NCI-H187 treated with DMSO at 0.1 percent for 48 hours (cell line): ENCODE measurements at places on chromosomes 3 and 15.

GRCh38 chr3:18223571-18223970 is 201.6 kb downstream of the SATB1 start:
- DNase-seq, result no peak

DNA sequence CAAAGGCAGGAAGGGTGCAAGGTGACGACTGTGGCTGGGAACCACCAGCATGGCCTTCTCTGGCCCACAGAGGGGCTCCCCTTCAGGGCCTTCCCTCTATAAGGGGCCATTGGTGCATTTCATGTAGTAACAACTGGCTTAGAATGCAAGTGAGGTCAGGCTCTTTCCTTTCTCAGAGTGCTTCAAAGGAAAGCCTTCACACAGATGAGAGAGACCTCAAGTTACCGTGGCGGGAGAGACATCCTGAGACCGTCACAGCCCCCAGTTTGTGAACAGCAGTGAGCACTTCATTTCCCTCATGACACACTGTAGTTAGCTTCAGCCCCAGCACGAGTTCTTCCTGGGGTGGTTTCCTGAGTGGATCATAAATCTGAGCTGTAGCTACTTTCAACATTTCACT is 96.6 kb upstream of the LIMD1 start:
- no peak for DNase-seq

- DNase-seq, result no peak
Measured at GRCh38 chr15:75647370-75648155, at the start of gene SNX33. SNX33 (plus strand) TSS chr15:75647912; CDS start chr15:75649103, 1,191 bp downstream.

GRCh38 chr15:63997715-63998442 is 48.4 kb downstream of the DAPK2 start:
- no peak for DNase-seq

GRCh38 chr15:39936681-39937080 is 2.8 kb downstream of the EIF2AK4 start:
- no peak for DNase-seq

DNA sequence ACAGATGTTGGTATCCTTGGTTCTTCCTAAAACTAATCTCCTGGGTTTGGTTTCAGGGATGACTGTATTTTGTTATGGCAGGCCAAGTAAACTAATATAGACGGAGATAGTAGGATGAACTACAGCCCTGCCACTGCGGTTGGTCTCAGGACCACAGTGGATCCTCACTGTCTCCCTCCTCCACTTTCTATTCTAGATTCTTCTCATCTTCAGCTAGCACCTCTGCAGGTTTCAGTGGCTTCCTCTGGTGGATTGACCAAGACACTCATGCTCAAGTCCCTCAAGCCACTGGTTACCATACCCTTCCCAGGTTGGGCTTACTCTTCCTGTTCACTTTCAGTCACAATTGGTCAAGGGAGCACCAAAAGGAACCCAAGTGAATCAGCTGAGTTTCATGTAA is 71.1 kb upstream of the CLDN18 start:
- DNase-seq, result no peak

DNA sequence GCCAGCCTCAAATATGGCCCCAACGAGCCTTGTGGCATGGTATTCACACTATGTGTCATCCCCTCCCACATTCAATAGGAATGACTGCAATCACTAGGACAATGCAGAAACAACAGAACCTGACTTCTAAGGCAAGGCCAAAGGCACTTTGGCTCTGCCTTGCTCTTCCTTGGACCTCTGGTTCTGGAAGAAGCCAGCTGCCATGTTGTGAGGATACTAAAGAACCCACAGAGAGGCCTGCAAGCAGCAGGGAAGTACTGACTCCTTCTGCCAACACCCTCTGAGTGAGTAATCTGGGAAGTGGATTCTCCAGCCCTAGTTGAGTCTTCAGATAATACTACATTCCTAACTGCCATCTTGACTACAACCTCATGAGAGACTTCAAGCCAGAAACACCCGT is 64.7 kb downstream of the ADAMTS9 start:
- DNase-seq, result no peak

DNA sequence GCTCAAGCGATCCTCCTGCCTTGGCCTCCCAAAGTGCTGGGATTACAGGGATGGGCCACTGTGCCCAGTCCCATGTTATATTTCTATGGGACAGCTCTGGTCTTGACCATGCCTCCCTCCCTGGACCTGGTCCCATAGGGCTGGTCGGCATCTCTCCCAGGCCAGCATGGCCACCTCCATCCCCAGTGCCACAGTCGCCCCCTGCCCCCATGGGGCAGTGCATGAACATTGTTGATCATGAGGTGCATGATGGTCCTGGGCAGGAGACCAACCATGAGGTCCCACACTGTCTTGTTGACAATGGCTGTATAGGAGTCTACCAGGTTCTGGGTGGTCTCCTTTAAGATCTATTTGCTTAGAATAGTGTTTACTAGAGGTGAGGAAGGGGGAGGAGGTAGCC is 6.5 kb downstream of the RPS17 start:
- DNase-seq, result no peak

DNA sequence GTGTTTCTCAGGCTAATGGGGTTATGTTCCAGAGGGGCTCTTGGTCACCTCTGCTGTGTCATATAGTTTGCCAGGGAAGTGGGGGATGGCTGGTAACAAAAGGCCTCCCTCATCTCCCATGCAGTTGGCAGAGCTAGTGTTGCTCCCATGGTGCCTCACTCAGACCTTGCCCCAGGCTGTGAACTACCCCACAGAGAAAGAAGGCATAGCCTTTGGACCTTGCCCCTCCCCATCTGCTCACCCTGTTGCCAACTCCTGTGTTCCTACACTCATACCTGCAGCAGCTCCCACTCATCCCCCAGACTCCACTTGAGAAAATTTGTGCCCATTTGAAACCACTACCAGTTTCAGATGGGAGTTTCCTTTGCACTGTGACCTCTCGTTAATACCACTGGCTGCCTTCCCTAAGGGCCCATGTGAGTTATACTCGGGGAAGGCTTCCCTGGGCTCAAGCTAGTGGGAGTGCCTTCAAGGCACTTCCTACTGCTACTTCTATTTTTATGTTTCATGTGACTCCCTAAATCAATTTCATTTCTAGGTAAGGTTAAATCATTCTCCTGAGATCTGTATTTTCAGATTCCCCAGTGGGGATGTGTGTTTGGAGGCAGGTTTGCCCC is 25.3 kb upstream of the COPB2 start:
- DNase-seq, result no peak

DNA sequence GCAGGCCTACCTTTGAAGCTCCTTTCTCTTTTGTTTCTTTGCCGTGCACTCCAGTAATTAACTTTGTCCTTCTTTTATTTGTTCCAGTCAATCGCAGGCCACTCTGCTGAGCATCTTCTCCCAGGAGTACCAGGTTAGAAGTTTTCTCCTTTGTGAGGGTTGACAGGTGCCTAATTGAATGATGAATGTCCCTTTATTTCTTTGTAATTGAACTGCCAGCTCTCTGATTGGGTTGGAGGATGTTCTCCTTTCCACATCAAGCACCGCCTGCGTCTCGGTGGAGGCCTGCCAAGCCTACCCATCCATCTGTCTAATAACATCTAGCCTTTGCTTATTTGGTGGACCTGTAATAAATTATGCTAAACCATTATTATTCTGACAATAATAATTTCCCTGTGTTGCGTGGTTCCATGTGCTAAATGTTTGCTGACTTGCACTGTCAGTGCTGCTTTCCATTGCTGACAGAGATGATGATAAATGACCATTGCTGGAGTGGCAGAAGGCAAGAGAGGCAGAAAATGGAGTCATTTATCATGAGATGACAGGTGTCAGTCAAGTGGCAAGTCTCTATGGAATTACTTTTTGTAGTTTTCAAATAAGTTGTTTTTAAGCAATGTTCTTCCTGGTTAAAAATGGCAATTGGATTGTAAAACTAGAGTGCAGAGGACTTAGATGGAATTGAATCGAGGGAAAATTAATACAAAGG is 64.9 kb downstream of the CDIN1 start:
- DNase-seq, result no peak

GRCh38 chr15:41865490-41866055 is 26.9 kb downstream of the PLA2G4B start:
- no peak for DNase-seq

DNA sequence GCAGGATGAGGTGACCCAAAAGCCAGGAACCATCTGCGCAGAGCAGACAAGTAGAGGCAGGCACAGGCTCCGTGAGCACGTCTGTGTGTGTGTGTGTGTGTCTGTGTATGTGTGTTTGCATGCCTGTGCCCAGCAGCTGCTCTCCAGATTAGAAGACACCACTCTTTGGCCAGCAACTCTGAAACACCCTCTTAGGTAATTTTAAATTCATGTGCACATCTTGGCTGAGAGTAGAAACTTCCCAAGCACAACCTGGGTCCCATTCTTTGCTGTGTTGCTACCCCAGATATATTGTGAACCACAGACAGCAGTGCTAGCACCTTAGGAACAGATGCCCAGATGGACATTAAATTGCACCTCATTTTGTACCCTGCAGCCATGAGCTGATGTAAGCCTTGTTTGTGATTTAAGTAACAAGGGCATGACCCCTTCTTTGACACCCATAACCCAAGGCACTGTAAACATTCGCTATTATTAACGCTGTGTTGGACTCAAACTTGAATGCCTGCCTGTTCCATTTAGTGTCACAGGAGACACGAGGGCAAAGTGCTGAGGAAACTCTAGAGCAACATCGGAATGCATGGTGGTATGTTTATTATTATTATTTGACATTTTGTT is at the start of gene FILIP1L:
TSS of gene FILIP1L (minus strand) at position 89 of the 618 bp plus-strand sequence.
- no peak for DNase-seq
